Fibroblast of the aortic adventitia (primary cell): ENCODE measurements at places on chromosomes 2 and 18. TPM values are rescaled to one million over a fixed set of nuclear protein-coding genes. Genes with fewer than 3 reads are reported as not detected.

GRCh38 chr2:25430556-25430955 lies 88.8 kb upstream of the DNMT3A start:
- DNase-seq: no peak

DNA sequence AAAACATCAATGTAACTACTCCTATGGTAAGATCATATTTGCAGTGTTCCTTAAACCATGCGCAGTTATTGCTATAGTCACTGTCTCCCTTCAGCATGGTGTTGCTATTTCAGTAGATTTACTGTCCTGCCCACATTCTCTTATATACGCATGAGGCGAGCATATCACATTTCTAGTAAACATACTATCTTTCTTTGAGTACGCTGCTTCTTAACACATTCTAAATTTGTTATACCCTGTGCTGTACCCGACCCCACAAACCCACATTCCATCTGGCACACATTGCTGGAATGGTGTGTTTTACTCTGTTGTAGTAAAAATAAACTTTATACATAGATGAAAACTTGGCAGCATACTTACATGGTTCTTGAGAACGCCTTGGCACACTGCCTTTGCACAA lies 163.3 kb downstream of the QPCT start:
- DNase-seq: no peak

DNA sequence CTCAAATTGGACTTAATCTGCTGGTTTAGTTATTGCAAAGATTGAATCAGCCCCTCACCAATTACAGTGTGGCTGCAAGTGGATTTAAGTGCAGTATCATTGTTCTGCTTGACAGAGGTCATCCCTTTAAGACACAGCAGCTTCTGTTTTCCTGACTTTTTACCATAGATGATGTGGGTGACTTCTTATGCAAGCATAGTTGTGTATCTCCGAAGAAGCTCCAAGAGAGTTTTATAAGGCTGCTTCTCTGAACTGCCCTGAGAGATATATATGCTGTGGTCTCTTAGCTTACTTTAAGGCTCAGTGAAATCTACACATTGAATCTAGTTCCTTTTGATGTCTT lies 3.5 kb downstream of the TRIB2 start:
- DNase-seq: no peak

The MOCOS gene
- total RNA-seq: 3.5 and 13.1 TPM in 2 replicates

GRCh38 chr18:54004828-54005227 lies 219.6 kb downstream of the MBD2 start:
- peak; percentile 25 for DNase-seq

- no peak for DNase-seq
These were observed 14.3 kb downstream of the WDSUB1 start for GRCh38 chr2:159272156-159272555.

- peak; percentile 28 for DNase-seq
These were observed 68.3 kb downstream of the BABAM2 start for GRCh38 chr2:27958711-27959378.

GRCh38 chr18:79208906-79209305 lies 139.7 kb downstream of the ATP9B start:
- DNase-seq: no peak

- DNase-seq: no peak
These were observed 1.3 kb downstream of the KCTD1 start for GRCh38 chr18:26546875-26547645.

DNA sequence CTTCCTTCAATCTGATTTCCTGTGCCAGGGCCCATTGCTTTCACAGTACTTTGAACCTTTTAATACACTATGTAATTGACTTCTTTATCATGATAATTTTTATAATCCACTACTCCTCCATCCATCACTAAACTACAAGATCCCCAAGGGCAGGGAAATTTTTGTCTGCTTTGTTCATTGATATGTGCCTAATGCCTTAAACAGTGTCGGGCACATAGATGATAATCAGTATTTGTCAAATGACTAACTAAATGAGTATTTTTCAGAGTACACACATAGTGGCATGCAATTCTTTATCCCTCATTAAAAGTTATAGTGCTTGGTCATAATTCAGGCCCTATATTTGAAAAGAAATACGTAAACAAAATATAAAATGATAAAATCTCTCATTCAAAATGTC lies 5.3 kb upstream of the STAMBP start:
- DNase-seq: no peak
